ENCODE measurements at places on chromosomes 4 and X. TPM values are rescaled to one million over a fixed set of nuclear protein-coding genes. Genes with fewer than 3 reads are reported as not detected.
A peak's percentile ranks its signal among the peaks of the same experiment; 100 is the strongest.

The TCEAL2 gene
- total RNA-seq, result not detected

The TAB3 gene
- total RNA-seq, result 6.1 TPM

- no peak for DNase-seq
Observed at GRCh38 chrX:57119416-57119815, 1.9 kb downstream of the SPIN2B start.

The GUCY1A1 gene
- not detected for total RNA-seq

GRCh38 chr4:185002784-185003183 lies 15.5 kb upstream of the HELT start:
- no peak for DNase-seq

- DNase-seq, result no peak
Observed at GRCh38 chr4:93828995-93829819, 654 bp downstream of the ATOH1 start.

- no peak for DNase-seq
Observed at GRCh38 chr4:21900211-21900610, 48.4 kb downstream of the KCNIP4 start.

The P2RY10 gene
- total RNA-seq, result not detected

The TCEAL7 gene
- 1.9 TPM for total RNA-seq

DNA sequence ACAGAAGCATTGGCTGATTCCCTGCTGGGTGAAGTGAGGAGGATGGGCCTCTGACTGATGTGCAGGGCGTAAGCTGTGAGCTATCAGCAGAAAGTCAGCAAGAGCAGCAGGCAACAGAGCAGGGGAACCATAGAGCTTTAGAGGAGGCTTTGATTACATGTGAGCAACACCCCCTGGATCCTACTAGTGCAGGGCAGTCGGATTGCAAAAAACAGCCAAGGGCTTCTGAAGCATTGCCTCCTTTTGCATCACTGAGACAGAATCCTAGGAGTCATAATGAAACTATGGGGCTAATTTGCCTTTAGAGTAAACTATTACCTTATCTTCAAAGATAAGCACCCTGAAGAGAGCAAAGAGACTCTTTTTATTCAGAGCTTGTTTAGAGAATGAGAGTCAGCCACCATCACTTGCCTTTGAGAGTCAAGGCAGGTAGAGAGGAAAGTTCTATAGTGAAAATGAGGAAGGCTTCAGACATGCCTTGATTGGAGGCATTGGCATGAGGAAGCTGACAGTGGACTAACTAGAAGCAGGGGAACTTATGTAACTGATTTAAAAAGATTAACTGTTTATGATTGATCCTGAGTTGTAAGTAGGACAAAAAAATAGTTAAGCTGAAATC lies 420.3 kb downstream of the PDHA2 start:
- DNase-seq, result no peak

GRCh38 chr4:83556006-83556707 lies 20.2 kb downstream of the GPAT3 start:
- DNase-seq, result no peak

DNA sequence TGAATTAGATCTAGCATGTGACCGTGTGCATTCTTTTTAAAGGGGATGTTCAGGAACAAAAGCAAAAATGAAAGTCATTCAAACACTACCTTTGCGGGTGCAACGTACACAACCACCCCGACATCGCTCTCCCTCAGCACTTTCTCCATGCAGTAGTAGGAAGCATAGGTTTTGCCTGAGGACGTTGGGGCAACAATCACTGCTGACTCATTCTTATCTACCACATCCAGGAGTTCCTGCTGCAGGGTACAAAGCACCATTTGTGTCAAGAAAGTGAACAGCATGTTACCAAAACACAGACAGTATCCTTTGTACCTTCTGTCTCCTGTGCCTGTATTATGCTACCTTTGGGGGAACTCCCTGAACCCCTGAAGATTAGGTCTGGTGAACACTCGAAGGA lies 58.6 kb downstream of the DDX60L start:
- peak; percentile 89 for DNase-seq

All from pulmonary artery endothelial cell (primary cell).